ELR (cell line): ENCODE measurements at places on chromosomes 13 and 19.
A peak's percentile ranks its signal among the peaks of the same experiment; 100 is the strongest.

GRCh38 chr19:33532859-33533460 is 11.4 kb upstream of the PEPD start:
- DNase-seq, result no peak

DNA sequence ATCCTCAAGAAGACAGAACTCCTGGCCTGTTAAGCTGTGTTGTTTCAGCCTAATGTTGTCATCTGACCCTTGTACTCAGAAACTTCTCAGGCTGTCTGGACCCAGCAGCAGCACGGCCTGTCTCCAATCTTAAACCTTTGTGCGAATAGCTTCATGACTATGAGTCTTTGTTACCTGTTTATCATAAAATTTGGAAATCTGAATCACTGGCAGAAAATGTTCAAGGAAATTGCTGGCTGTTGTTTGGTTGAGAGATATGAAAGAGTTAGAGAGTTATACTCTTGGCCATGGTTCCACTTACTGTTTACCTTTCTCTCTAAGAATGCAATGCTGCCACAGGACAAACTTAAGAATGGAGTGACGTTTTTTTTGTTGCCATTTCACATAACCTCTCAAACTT is 59.6 kb downstream of the EFNB2 start:
- no peak for DNase-seq

- peak; percentile 54 for DNase-seq
Observed at GRCh38 chr19:54517483-54517882, 14.9 kb downstream of the LAIR2 start.

GRCh38 chr19:40521276-40521675 is 54.5 kb downstream of the SPTBN4 start:
- DNase-seq, result peak; percentile 47

GRCh38 chr19:47494729-47495128 is 10.7 kb upstream of the KPTN start:
- no peak for DNase-seq
